ENCODE measurements at places on chromosomes 6 and 20. TPM values are rescaled to one million over a fixed set of nuclear protein-coding genes. Genes with fewer than 3 reads are reported as not detected.

DNA sequence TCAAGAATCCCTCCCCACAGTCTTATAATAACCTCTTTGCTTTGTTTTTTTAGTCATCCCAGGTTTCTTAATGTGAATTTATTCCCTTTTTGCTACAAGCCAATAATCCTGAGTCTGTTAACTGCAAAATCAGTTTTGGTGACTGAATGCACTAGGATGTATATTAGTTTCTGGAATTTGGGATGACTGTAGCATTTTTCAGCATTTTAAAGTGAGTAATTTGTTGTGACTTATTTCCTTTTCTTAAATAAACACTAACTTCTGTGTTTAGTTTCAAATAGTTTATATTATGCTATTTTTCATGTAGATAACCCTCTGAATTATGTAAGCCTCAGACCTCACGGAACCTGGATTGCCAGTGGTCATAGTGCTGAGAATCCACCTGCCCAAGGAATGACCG is 5.5 kb downstream of the CST1 start:
- no peaks in the 10 kb centered on the region for H3K36me3 ChIP-seq
- no peaks in the 10 kb centered on the region for H3K4me1 ChIP-seq
- no peak overlapping the region for H3K27ac ChIP-seq
- no peak overlapping the region for H3K4me3 ChIP-seq

DNA sequence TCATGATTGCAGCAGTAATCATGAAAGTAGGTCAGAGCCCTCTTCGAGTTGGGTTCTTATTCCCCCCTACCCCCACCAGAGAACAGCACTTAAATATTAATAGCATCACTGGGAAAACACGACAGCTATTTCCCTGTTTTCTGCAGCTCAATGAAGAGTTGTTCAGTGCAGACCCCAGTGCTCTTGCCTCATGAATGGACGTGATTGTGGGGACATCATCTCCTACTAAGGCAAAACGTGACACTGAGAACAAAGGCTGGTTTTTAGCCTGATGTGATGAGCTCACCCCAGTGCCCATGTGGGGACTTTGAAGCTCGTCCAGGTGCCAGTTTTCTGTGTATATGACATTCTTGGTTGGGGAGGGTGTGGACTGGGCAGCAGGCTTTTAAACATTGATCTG is 105.9 kb downstream of the SLC35F1 start:
- DNase-seq = no peak
- no peak overlapping the region for H3K4me3 ChIP-seq
- no peaks in the 10 kb centered on the region for H3K36me3 ChIP-seq
- H3K27me3 ChIP-seq = no peaks in the 10 kb centered on the region

DNA sequence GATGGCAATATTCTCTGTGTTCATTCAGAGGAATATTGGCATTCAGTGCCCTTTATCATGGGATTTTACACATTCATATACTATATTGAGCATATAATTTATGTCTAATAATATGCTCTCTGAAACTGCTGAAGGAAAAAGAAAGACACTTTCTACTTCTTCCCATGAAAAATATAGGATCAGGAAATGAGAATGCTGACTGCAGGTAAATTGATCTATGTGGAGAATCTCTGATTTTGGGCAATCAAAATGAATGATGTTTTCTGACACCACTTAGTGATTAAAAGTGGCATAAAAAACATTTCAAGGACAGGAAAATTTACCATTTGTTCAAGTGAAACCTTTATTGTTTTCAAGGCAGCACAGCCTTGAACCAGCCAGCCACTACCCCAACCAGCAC is 260.1 kb upstream of the STXBP5 start:
- DNase-seq = no peak
- H3K4me1 ChIP-seq = no peaks in the 10 kb centered on the region
- no peaks in the 10 kb centered on the region for H3K27me3 ChIP-seq

The DNAAF9 gene
- 11.6 TPM for polyA plus RNA-seq

The PI3 gene
- not detected for polyA plus RNA-seq

The MAS1 gene
- polyA plus RNA-seq = not detected

GRCh38 chr20:21356386-21356785 is 40.9 kb downstream of the NKX2-4 start:
- H3K4me3 ChIP-seq = no peak overlapping the region
- H3K36me3 ChIP-seq = peaks cover 34% of the 10 kb centered on the region
- DNase-seq = no peak
- H3K27me3 ChIP-seq = no peaks in the 10 kb centered on the region
- no peak overlapping the region for H3K27ac ChIP-seq
- H3K4me1 ChIP-seq = no peaks in the 10 kb centered on the region

The BMP6 gene
- not detected for polyA plus RNA-seq

DNA sequence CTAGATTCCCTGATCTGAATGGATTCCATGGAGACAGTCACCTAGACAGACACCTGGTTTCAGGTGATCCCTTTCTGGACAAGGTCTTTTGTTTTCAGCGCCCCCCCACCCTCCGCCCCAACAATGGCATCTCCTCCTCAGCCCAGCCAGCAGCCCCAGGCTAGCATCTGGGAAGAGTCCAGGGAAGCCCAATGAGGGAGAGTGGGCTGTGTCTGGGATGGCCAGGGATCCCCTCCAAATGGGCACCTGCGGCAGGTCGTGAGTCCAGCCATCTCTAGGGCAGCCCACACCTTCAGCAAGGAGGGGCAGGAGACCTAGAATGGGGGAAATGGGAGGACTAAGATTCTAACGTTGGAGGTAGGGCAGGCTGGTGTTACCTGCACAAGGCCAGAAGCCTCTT is 1.2 kb upstream of the SLC24A3 start:
- no peak overlapping the region for H3K27ac ChIP-seq
- H3K4me1 ChIP-seq = no peaks in the 10 kb centered on the region
- DNase-seq = no peak

The BPIFB4 gene
- polyA plus RNA-seq = not detected

- no peak overlapping the region for H3K4me3 ChIP-seq
- H3K4me1 ChIP-seq = peaks cover 6% of the 10 kb centered on the region
- H3K27ac ChIP-seq = no peak overlapping the region
These were observed 47.5 kb downstream of the FOXC1 start for GRCh38 chr6:1657116-1657770.

- peak overlapping the region; percentile 39 for H3K27ac ChIP-seq
- DNase-seq = no peak
These were observed 64.7 kb downstream of the TRAM2 start for GRCh38 chr6:52512199-52512598.

GRCh38 chr6:41730531-41731436 is 4.6 kb downstream of the TFEB start:
- H3K4me1 ChIP-seq = peaks cover 19% of the 10 kb centered on the region
- H3K4me3 ChIP-seq = no peak overlapping the region
- H3K36me3 ChIP-seq = no peaks in the 10 kb centered on the region

- DNase-seq = no peak
- H3K27me3 ChIP-seq = no peaks in the 10 kb centered on the region
- H3K36me3 ChIP-seq = no peaks in the 10 kb centered on the region
- H3K4me3 ChIP-seq = no peak overlapping the region
These were observed 160.1 kb downstream of the SIM1 start for GRCh38 chr6:100304575-100304974.

DNA sequence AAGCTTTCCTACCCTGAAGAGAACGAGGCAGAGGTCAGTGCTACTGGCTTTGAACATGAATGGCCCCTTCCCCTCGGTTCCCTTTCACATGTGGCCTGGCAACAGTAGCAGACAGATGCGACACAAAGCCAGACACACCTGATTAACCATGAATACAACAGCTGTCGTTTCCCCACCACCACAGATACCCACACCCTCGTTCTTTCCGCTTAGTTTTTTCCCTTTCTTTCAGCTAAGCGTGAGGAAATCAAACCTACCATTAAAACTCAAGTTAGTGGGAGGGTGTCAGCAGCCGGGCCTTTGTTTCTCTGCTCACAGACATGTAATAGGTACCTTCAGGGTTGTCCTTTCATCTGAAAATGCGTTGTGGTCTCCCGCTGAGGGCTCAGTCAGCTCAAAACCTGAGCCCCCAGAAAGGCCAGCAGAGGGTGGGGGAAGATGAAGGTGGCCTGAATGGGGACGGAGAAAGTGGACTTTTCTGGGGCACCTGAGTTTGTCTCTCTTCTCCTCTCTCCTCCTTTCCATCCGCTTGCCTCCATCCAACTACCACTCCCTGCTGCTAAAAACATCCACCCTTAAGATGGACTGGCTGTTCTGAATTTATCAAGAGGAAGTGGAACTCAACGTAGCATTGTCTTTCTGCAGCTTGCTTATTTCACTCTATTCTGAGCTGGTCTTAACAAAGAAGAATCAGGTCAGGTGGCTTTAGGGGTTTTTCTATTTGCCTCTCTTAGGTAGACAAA is 516.6 kb upstream of the JARID2 start:
- no peaks in the 10 kb centered on the region for H3K27me3 ChIP-seq
- no peaks in the 10 kb centered on the region for H3K36me3 ChIP-seq
- no peak overlapping the region for H3K27ac ChIP-seq
- H3K4me3 ChIP-seq = no peak overlapping the region
- peaks cover 3% of the 10 kb centered on the region for H3K4me1 ChIP-seq
- DNase-seq = no peak

- peaks cover 13% of the 10 kb centered on the region for H3K4me1 ChIP-seq
- no peaks in the 10 kb centered on the region for H3K36me3 ChIP-seq
- H3K27ac ChIP-seq = no peak overlapping the region
- no peak for DNase-seq
These were observed 51.1 kb downstream of the AGPAT4 start for GRCh38 chr6:161222706-161223234.

The HCK gene
- polyA plus RNA-seq = not detected
